ENCODE measurements at places on chromosomes 16 and 17.
A peak's percentile ranks its signal among the peaks of the same experiment; 100 is the strongest.

- no peak for DNase-seq
Observed at GRCh38 chr17:2792366-2793169, 3.7 kb upstream of the RAP1GAP2 start.

DNA sequence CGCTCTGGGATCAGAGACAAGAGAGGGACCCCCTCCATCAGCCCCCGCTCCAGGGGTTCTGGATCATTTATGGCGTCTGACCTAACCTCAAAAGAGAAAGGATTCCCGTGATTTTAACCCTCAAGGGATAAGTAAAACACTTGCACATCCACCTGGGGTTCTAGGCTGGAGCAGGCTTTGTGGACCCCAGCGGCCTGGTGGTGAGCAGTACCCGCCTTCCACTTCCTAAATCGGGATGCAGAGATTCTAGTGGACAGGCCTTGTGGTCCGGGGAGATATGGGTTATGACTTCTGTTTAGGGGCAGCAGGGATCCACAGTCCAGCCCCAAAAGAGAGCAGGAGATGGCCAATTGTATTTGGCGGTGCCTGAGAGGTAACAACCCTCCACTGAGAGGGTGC is 684 bp upstream of the PITPNM3 start:
- DNase-seq = no peak

DNA sequence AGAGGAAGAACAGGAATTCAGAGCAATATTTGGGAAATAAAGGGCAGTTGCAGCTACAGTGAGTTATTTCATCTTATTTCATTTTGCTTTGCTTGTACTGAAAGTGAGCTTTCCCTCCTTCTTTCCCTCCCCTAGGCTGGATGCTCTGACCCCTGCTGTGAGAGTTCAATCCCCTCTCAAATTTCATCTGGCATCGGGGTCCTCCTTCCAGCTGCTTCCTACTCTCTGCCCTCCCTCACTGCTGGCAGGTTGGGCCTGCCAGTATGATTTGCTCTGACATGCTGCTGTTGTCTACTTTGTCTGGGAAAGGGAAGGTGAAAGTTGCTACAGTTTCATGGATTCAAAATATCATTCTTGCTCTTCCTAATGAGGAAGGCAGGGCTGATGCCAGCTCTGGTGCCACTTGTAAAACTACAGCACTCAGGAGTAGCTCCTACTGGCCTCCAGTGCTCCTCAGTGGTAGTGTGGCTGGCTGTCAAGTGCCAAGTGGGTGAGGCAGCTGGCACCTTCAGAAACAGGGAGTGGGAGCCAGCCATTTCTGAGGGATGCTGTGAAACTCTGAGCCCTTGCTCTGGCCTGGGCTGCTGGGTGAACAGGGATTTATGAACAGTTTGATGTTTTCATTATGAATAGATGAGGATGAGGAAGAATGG is 408.6 kb downstream of the HAPSTR1 start:
- no peak for DNase-seq

DNA sequence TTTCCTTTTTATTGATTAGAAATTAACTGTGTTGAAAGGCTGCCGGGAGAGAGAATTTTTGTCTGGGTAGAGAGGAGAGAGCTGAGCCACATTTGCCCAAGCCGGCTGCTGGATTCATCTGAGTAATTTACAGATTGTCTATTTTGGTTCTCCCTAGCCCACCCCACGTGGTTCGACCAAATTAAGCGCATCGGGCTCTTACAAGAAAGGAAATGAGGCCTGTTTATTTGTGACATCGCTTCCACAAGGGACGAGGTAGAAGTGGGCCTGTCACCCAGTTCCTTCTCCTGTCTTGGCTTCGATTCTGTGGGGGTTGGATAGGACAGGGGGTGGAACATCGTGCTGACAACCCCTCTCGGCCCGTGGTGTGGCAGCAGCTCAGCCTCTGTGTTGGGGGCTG is 42.9 kb downstream of the SYT17 start:
- DNase-seq = peak; percentile 37

DNA sequence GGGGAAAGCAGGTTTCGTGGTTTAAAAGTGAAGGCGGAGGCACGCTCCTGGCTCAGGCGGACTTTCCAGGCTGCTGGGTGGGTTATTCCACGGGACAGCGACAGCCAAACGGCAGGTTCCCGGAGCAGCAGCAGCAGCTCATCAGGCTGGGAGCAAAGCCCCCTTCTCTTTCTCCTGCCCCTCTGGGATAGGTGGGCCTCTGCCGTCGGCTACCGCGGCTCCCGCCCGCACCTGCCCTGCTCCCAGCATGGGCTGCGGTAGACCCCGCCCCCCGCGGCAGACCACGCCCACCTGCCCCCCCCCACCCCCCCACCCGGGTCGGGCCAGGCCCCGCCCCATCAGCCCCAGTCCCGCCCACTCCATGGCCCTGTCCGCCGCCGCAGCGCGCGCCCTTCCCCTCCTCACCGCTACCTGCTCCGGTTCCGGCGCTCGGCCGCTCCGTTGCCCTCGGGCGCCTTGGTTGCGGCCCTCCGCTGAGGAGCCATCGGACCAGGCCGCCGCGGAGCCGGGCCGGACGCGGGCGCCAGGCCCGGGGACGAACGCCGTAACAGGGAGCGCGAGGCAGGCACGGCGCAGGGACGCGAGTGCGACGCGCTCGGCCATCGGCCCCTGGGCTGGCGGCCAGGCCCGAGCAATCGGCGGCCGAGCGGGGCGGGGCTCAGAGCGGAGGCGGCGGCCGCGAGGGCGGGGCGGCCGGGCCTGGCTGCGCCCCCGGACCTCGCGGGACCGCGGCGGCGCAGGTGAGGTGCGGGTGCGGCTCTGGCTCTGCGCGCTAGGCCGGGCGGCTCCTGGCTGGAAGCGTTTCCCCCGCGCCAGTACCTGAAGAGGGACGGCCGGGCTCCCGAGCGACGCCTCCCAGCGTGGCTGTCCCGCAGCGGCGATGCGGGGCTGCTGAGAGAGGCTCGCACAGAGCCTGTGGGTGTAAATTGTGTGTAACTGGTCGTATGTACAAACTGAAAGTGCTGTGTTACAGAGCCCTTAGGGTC is at the start of the genes HEXD and OGFOD3:
HEXD (plus strand) TSS at position 347 of the 986 bp plus-strand sequence. CDS start 1,453 bp downstream, outside the sequence.
OGFOD3 (minus strand) TSS at position 586 of the 986 bp plus-strand sequence; CDS start at position 485, 101 bp downstream.
- peak; percentile 87 for DNase-seq

DNA sequence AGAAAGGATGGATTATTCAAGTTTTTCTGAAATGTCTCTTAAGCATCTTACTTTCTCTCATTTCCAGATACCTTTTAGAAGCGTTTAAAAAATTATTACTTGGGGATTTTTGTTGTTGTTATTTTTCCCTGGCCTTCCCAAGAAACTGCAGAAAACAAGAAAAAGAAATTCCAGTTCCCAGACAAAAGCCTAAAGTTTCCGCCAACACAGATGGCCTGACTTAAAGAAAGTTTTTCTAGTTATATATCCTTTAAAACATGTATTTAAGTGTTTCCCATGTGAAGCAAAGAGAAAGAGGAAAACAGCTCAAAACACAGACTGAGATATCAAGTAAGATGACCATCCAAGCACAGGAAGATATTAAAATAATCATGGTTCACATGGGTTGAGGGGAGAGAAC is 401.7 kb upstream of the MAF start:
- DNase-seq = no peak

DNA sequence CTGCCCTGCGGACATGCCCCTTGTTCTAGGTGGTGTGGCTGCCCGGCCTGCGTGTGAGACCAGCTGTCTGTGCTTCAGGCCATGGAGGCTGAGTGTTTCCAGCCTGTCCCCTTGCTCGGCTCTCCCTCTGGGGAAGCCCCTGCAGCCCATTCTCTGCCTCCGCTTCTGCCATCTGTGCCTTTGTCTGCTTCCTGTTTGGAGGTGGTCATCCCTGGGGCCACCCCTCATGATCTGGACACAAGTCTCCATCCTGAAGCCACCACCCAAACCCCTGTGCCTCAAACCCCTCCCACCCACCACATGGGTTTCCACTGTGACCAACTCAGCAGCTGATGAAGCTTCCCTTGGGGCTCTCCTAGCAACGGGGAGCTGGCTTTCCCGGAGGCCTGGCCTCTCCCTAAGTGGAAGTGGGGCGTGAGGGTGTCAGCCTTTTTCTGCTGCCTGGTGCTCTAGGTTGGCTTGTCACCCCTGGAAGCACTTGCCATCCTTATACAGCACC is 184.9 kb downstream of the SEC14L1 start:
- DNase-seq = no peak

- DNase-seq = peak; percentile 32
Observed at GRCh38 chr16:54284319-54284930, 2.2 kb downstream of the IRX3 start.

GRCh38 chr17:66466840-66467367 is 164.5 kb downstream of the PRKCA start:
- DNase-seq = no peak

GRCh38 chr16:49158029-49158642 is 123.5 kb downstream of the CBLN1 start:
- no peak for DNase-seq

- no peak for DNase-seq
Observed at GRCh38 chr16:86491640-86492023, 18.7 kb upstream of the FOXF1 start.

- DNase-seq = no peak
Observed at GRCh38 chr16:4617880-4618279, 3.2 kb upstream of the UBALD1 start.

DNA sequence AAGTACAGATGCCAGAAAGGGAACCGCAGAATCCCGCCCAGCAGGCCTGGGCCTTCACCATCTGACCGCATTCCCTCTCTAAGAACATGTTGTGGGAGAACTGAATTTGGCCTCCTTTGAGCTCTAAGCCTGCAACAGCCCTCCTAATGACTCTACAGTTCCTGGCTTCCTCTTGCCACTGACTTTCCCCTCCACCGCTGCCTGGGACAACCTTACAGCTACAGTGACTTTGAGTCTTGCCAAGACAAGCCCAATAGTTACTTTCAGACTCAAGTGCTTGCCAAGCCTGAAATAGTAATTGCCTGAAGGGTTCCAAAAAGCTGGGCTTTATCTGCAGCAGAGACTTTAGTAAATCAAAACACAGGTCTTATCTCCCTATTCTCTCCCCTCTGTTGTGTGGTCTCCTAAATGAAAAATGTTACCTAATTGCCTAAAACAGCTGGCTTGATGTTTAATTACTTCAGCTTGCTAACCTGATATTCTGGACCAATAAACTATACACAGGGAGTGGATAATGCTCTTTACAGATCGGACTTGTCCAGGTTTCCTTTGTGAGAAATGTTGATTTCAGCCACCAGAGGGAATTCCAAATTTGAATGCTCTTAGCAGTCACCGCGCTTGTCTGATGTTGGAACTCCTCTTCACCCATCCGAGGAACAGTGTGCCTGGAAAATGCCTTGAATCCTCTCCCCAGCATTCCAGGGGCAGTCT is 85.1 kb upstream of the TBX2 start:
- no peak for DNase-seq

GRCh38 chr16:28311413-28311812 is 19.1 kb downstream of the SBK1 start:
- DNase-seq = no peak

DNA sequence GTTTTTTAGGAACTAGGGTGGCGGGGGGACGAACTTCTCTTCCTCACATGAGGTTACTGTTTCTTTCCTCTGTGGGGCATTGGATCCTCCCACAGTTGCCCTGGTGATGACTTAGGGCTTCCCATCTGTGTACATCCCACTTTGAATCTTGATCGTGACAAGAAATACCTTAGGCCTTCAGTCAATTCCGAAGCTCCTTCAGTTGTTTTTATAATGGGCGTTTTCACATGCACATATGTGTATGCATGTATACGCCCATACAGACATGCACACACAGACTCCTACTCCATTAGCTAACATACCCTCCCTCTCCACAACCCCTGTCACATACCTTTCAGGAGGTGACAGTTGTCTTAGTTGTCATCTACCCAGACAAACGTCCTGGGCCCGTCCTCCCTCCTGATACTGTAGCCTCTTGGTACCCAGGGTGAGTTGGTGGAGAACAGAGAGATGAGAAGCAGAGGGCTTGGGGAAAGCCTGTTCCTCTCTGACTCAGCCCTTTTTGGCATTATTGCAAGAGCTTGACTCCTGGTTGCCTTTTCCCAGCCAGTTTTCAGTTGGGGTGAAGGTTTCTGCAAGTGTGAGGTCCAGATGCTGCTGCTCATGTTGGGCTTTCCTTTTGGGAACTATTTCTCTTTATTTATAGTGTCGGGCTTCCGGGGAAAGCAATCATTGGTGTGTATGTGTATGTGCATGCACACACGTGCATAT is 2.2 kb upstream of the AOC2 start:
- no peak for DNase-seq

Measured in NCI-H1092 treated with DMSO at 0.1 percent for 48 hours (cell line).